Globus pallidus (tissue), 1 donor: ENCODE measurements at places on chromosomes 4 and X.

- no peak for DNase-seq
Observed at GRCh38 chrX:45830343-45830742, 629.7 kb upstream of the DIPK2B start.

DNA sequence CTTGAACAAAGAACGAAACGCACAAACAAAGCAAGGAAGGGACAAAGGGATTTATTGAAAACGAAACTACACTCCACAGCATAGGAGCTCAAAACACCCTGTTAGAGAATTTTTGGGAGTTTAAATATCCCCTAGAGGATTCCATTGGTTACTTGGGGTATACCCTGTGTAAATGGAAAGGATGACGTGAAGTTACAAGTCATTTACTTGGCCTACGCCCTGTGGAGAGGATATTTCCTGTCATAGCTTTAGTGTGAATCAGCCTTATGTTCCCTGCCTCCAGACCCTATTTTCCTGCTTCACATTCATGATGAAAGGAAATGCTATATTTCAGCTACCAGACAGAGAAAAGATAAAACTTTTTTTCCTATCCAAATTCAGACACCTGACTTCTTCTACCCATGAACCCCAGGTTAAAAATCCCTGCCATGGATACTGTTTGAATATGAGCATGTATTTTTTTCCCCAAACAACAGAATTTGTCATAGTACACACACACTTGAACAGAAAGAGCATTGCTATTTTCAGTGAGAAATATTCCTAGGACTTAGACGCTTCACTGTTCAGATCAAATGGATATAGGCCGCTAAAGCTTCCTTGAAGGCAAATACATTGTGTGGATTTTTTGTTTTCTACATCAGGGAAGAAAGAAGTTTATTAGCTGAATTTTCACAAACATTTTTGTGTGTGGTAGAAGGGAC lies 20.4 kb downstream of the PIN4 start:
- no peak for DNase-seq

DNA sequence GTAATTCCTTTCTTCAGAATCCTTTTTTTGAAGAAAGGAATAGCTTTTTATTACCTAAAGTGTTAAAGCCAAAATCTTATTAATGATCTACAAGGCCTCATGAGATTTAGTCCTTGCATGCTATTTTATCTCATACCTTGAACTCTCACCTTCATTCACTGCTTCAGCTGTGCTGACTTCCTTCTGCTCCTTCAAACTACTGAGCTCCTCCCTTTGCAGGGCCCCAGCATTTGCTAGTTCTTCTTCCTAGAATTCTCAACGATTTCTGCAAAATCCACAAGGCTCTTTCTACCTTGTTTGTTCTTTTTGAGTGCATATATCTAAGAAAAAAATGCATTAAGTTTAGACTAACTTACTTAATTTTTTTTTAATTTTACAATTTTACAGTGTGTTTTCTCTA lies 619.5 kb downstream of the EPHA5 start:
- DNase-seq = no peak

GRCh38 chrX:10011991-10012390 lies 44.8 kb downstream of the CLDN34 start:
- no peak for DNase-seq

DNA sequence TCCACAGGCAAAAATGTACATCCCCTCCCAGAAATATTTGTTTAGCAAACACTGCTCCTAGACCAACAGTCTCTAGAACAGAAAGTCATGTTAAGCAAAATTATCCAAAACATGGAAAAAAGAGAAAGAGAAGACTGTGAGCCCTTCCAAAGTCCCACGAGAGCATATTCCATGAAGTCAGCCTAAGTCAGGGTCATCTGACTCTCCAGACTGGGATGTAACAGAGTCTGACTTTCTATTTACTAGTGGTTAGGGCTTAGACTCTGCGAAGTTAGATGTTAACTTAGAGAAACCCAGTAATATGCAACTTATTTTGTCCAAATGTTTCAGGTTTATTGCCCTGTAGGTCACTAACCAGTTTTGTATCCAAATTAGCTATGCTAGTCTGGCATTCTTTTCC lies 102.3 kb downstream of the MID1 start:
- no peak for DNase-seq

GRCh38 chr4:1759818-1760223 lies 33.3 kb upstream of the FGFR3 start:
- no peak for DNase-seq

DNA sequence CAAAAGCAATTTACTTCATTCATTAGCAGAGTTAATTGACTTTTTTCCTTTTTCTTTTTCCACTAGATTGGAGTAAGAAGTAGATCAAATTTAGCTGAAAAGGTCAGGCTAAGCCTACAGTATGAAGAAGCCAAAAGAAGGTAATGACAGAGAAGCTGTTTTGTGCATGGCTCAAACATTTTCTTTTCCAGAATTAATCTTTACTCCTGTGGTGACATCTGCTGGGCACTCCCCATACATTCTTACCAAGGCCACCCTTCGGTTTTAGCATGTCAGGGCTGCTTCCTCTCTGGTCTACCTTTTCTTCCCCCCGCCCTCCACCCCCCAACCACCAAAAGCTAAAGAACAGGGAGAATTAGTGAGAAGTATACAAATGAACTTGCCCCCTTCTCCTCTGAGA lies 70.2 kb downstream of the CLDN22 start:
- DNase-seq = peak; percentile 45

- DNase-seq = no peak
Observed at GRCh38 chr4:21830272-21830671, 118.3 kb downstream of the KCNIP4 start.

DNA sequence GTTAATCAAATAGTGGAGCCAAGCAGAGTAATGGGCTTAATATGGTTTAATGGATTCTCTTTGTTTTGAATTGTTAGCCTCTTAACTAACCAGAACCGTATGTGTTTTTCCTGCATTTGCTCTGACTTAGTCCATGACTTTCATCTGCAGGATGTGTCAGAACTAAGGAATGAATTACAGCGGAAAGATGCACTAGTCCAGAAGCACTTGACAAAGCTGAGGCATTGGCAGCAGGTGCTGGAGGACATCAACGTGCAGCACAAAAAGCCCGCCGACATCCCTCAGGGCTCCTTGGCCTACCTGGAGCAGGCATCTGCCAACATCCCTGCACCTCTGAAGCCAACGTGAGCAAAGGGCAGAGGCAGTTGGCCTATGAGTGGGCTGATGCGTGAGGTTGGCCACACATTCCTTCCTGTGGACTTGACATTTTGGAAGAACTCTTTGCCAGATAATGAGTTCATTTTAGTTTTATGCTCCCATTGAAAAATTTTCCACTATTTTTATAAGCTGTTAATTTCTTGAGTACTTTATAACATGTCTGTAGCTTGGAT lies 9.1 kb downstream of the MED28 start:
- no peak for DNase-seq

DNA sequence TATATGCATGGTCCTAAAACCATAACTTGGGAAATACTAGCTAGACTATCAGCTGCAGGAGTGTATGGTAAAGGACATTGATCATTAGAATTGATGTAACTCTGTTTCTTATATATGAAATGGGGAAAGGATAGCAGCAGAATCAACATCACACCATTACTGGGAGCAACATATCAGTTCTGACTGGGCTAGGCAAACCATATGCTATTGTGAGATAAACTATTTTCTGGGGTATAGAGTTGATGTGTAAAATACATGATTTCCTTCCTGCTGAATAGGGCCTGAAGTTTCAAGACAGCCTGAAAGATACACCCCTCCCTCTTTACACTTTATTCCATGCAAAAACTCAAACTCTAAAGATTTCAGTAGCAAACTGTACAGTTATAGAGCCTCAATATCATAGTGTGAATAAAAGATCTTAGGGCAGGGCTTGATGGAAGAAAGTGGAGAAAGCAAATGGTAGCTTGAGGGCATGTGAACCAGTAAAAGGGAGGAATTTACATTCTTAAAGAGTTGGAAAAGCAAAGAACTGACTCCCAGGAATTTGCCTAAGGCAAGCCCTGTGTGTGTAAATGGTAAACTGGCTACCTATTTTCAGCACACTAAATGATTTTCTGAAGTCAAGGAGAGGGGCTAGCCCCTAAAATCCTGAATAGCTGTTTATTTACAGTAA lies 404.1 kb downstream of the MAPK10 start:
- DNase-seq = no peak

- DNase-seq = no peak
Observed at GRCh38 chr4:124943938-124944337, 231.4 kb upstream of the ANKRD50 start.

DNA sequence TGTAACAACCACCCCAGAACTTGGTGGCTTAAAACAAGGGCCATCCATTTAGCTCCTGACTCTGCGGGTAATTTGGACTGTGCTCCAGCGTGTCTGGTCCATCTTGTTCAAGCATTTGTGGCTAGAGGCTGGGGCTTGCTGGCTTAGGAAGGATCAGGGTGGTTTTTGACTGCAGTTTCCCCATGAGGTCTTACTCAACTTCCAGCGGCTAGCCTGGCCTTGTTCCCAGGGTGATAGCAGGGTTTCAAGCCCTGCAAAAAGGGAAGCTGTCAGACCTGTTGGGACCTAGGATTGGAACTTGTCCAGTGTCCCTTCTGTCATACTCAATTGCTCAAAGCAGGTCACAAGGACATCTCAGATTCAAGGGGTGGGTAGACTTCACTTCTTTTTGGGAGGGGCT lies 205.9 kb downstream of the STIM2 start:
- DNase-seq = peak; percentile 11

GRCh38 chr4:127849505-127850234 lies 31.0 kb upstream of the PLK4 start:
- no peak for DNase-seq

- no peak for DNase-seq
Observed at GRCh38 chrX:155094468-155095061, 23.3 kb downstream of the BRCC3 start.

- no peak for DNase-seq
Observed at GRCh38 chrX:41419082-41419481, 28.1 kb upstream of the NYX start.

DNA sequence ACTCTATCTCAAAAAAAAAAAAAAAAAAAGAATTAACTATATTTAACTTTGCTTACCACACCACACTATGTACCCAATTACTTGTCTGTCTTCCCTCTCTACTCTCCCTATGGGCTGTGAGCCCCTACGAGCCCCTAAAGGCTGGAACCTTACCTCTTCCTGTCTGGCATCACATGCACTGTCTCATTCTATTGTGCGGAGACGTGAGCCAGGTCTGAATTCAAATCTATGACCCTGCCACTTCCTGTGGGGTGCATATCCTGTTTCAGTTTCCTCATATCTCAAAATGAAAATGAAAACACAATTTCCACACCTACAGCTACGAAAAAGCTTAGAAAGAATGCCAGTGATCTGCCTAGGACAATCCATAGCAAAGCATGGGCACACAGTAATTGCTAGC lies 42.9 kb upstream of the HS3ST1 start:
- peak; percentile 25 for DNase-seq

DNA sequence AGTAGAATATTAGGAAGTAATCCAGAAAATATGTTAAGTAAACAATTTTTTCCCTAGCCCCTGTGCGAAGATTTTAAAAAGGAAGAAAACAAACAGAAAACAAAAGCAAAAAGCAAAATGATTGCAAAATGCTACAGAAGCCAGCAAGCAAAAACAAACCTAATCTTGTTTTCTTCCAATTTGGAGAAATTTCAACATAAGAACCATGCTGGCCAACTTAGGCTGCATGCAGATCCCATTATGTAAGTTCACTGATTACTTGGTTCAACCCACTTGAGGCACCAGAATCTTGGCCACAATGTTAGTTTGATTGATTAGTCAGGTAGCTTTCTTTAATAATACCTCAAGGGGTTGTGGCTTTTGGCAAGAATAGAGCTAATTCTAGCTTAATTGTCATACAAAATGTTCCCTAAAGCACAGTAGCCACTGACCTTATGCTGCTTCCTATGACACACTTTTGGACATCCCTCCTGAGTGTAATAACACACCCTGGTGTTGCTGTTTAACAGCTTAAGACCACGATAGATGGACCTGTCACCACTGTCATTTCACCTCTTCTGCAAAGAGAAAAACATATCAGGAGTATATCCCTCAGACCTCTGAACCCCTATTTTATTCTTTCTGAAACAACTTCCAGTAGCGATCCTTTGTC lies 2342.1 kb downstream of the PCDH7 start:
- DNase-seq = no peak

GRCh38 chrX:7444967-7445366 lies 297.0 kb upstream of the PUDP start:
- no peak for DNase-seq

DNA sequence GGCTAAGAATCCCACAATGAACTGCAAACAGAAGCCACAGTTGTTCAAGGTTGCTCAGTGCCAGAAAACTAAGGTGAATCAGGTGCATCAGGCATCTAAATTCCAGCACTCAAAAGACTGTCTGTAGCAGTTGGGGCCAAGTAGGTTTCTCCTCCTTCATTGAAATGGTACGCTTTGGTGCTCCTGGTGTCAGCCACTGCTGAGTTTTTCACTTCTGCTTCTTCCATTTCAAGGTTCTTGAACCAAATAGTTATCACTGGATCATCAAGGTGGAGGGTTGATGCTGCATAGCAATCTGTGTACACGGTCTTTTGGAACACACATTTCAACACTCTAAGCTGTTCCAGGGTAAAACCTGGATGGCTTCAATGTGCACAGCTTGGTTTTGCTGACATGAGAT lies 74.4 kb downstream of the TMA16 start:
- no peak for DNase-seq

- peak; percentile 74 for DNase-seq
Observed at GRCh38 chr4:166165829-166166420, 292.9 kb downstream of the TLL1 start.

GRCh38 chr4:100430451-100430850 lies 87.4 kb downstream of the EMCN start:
- DNase-seq = no peak

DNA sequence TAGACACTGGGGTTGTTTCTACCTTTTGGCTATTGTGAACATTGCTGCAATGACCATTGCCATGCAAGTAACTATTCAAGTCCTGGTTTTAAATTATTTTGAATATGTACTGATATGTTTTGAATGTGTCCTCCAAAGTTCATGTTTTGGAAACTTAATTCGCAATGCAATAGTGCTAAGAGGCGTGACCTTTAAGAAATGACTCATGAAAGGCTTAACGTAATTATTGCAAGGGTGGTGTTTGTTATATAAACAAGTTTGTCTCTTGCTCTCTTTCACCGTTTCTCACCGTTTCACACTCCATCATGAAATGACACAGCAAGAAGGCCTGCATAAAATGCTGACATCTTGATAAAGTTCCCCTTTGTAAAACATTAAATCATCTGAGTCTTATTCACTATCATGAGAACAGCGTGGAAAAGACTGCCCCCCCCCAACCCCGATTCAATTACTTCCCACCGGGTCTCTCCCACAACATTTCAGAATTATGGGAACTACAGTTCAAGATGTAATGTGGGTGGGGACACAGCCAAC lies 506.9 kb upstream of the FAM47C start:
- DNase-seq = no peak
